ENCODE measurements at places on chromosomes 1 and 21.

DNA sequence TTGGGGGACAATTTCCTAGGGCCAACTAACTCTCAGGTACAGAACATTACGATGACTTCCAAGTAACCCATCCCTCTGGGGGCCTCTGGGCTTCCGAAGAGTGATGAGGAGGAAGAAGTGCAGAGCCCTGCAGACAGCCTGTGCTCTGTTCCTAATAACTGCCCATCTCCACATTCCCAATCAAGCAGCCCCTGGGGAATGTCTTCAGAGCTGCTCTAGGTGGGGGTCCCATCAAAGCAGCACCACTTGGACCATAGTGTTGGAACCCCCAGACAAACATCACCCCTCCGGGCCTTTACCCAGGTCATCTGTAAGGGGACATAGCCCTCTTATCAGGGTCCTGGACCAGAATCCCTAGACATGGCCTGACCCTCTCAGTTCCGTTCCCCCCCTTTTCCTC, 357.3 kb downstream of the NPHP4 start:
- no peak for DNase-seq

- no peak for DNase-seq
Measured at GRCh38 chr1:8363186-8363766, 45.4 kb downstream of the SLC45A1 start.

DNA sequence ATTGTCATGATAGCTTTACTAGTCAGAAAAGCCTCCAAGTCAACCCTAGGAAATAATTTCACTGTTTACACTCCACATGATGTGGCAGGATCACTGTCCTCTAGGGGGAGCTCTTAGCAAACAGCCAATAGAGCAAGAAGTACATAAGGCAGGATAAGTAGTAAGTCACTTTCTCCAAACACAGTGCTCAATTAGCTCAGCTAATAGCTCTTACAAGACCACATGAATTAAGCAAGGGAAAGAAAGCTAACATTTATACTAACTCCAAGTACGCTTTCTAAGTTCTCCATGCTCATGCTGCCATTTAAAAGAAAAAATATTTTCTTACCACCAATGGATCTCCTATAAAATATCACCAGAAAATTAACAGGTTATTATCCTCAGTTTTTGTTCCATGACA, 66.9 kb upstream of the LRIF1 start:
- no peak for DNase-seq

DNA sequence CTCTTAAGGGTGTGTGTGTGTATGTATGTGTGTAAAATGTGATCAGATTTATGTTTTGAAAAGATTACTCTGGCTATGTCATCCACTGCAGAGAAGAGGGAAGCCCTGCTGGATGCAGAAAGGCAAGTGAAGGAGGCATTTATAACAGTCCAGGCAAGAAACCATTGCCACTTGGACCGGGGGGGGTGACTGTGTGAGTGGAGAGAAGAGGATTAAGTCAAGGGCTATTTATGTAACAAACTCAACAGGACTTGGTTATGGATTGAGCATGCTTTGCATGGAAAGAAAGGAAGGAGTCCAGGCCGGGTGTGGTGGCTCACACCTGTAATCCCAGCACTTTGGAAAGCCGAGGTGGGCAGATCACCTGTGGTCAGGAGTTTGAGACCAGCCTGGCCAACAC, 143.0 kb downstream of the URB2 start:
- no peak for DNase-seq

DNA sequence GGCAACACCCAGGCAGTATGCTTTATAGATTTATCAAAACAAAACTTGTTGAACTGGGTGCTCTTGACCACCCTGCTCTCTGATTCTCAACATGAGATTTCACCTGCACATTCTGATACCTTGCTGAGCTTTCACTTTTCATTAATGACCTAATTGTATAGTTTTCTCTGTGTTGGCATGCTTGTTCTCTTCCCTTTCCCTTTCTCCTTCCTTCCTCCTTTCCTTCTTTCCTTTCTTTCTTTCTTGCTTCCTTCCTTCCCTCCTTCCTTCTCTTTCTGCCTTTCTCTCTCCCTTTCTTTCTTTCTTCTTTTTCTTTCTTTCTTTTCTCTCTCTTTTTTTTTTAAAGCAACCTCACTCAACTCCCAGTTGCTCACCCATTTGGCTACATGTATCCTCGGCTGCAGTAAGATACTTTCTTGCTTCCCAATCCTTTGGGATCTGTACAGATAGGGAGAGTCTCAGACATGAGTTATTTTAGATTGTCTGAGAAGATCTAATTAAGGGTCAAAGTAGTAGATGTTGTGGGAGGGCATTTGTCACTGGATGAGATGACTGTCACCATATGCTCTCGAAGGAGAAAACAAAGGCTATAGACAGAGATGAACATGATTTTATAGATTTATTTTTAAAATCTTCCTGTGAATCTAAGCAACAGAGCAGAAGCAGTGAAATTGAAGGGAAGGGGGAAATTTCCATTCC, 458.0 kb downstream of the USP25 start:
- DNase-seq: no peak
